Ovary (tissue), 10 donors: ENCODE measurements at places on chromosomes 2 and 18. TPM values are rescaled to one million over a fixed set of nuclear protein-coding genes. Genes with fewer than 3 reads are reported as not detected.

GRCh38 chr18:63410792-63411191 is 11.5 kb downstream of the VPS4B start:
- H3K4me1 ChIP-seq: no peaks in the 10 kb centered on the region
- no peak overlapping the region for H3K27ac ChIP-seq
- H3K27me3 ChIP-seq: no peaks in the 10 kb centered on the region
- H3K4me3 ChIP-seq: no peak overlapping the region

GRCh38 chr2:68762665-68763064 is 28.1 kb downstream of the ARHGAP25 start:
- no peaks in the 10 kb centered on the region for H3K27me3 ChIP-seq
- no peak overlapping the region for H3K4me3 ChIP-seq
- no peak for DNase-seq
- no peaks in the 10 kb centered on the region for H3K36me3 ChIP-seq

DNA sequence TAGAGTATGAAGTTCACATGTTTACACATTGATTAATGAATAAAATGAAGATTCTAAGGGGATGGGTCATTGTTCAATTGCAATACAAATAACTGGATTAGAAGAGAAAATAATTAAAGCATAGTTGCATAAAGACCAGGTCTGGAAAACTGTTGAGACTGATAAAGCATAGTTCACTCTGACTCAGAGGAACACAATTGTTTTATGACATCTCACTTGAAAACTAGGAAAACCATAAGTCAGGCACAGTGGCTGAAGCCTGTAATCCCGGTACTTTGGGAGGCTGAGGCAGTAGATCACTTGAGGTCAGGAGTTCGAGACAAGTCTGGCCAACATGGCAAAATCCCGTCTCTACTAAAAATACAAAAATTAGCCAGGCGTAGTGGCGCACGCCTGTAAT is 46.7 kb downstream of the PLA2R1 start:
- no peak overlapping the region for H3K4me3 ChIP-seq
- no peak overlapping the region for H3K27ac ChIP-seq
- no peak for DNase-seq
- H3K27me3 ChIP-seq: no peaks in the 10 kb centered on the region
- H3K4me1 ChIP-seq: peaks cover under 1% of the 10 kb centered on the region

GRCh38 chr2:234544659-234545611 is 48.1 kb upstream of the ARL4C start:
- peak; percentile 46 for DNase-seq
- H3K4me1 ChIP-seq: no peaks in the 10 kb centered on the region
- H3K36me3 ChIP-seq: no peaks in the 10 kb centered on the region

- H3K4me1 ChIP-seq: no peaks in the 10 kb centered on the region
- no peak overlapping the region for H3K27ac ChIP-seq
- no peak for DNase-seq
- no peaks in the 10 kb centered on the region for H3K27me3 ChIP-seq
- no peaks in the 10 kb centered on the region for H3K36me3 ChIP-seq
- no peak overlapping the region for H3K4me3 ChIP-seq
Measured at GRCh38 chr2:37529830-37530415, 141.5 kb downstream of the CDC42EP3 start.

- H3K27me3 ChIP-seq: no peaks in the 10 kb centered on the region
- H3K27ac ChIP-seq: peak overlapping the region; percentile 77
- peaks cover 2% of the 10 kb centered on the region for H3K4me1 ChIP-seq
- peak overlapping the region; percentile 70 for H3K4me3 ChIP-seq
- DNase-seq: no peak
Measured at GRCh38 chr2:201779901-201780673, 646 bp downstream of the ALS2 start.

GRCh38 chr2:67994716-67995115 is 68.1 kb downstream of the C1D start:
- no peaks in the 10 kb centered on the region for H3K27me3 ChIP-seq
- no peak overlapping the region for H3K4me3 ChIP-seq
- no peak for DNase-seq
- H3K36me3 ChIP-seq: no peaks in the 10 kb centered on the region

FOXD4L1 gene
- total RNA-seq: 0.23 TPM

UGT1A4 gene
- total RNA-seq: not detected

ANKRD29 gene
- 17.6 TPM for total RNA-seq
